ENCODE measurements at places on chromosomes 6 and 20.

- no peak for DNase-seq
These were observed 156.3 kb downstream of the CARMIL1 start for GRCh38 chr6:25435416-25435985.

DNA sequence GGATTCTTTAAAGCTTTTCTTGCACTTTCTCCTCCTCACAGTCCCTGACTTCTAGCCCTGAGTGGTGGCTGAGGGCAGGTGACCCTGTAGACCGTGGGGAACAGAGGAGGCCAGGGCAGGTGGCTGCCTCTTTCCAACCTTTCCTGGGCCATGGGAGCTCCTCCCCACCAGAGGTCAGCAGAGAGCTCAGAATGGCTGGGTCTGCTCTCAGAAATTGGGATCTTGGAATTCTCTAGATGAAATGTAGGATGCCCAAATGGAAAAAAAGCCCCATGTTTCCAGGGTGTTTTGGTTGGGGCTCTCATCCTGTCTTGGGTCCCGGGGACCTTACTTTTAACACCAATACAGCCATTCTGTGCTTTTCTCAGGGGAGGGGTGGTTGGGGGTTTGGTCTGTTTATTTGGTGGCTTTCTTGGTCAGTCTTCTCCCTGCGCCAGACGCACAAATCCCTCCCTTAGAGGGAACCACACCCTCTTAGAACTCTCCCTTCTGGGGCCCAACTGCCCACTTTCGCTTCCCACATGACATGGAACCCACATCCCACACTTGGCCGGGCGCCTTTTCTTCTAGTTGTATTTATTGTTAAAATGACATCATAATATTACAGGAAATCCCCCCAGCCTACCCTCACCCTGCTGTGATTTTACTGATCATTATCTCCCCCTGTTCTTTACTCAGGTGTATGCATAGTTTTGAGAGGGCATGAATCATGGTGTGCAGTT, 17.9 kb downstream of the GNAS start:
- no peak for DNase-seq

GRCh38 chr6:107490566-107491137, 735 bp downstream of the SOBP start:
- DNase-seq = no peak

GRCh38 chr20:43906505-43907034, 8.1 kb upstream of the TOX2 start:
- no peak for DNase-seq

GRCh38 chr6:129662406-129662766, 47.6 kb downstream of the ARHGAP18 start:
- DNase-seq = peak; percentile 20

- no peak for DNase-seq
These were observed 65.3 kb upstream of the VGLL2 start for GRCh38 chr6:117200067-117200466.

DNA sequence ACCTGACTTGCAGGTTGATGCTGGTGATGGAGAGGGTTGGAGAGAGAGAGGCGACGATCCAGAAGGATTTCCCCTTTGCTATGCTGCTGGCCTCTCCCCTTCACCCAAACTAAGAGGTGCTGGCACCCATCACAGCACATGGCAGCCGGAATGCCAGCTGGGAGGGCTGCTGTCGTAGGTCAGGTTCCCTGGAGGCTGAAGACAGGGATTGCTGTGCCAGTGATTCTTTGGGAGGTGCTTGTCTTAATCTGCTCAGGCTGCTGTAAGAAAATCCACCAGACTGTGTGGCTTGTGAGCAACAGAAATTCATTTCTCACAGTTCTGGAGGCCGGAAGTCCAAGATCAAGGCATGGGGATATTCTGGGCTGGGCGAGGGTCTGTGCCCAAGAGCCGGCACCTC, 4.4 kb upstream of the ARFGAP1 start:
- DNase-seq = no peak

- peak; percentile 29 for DNase-seq
These were observed 28.2 kb downstream of the CGA start for GRCh38 chr6:87066449-87067333.

DNA sequence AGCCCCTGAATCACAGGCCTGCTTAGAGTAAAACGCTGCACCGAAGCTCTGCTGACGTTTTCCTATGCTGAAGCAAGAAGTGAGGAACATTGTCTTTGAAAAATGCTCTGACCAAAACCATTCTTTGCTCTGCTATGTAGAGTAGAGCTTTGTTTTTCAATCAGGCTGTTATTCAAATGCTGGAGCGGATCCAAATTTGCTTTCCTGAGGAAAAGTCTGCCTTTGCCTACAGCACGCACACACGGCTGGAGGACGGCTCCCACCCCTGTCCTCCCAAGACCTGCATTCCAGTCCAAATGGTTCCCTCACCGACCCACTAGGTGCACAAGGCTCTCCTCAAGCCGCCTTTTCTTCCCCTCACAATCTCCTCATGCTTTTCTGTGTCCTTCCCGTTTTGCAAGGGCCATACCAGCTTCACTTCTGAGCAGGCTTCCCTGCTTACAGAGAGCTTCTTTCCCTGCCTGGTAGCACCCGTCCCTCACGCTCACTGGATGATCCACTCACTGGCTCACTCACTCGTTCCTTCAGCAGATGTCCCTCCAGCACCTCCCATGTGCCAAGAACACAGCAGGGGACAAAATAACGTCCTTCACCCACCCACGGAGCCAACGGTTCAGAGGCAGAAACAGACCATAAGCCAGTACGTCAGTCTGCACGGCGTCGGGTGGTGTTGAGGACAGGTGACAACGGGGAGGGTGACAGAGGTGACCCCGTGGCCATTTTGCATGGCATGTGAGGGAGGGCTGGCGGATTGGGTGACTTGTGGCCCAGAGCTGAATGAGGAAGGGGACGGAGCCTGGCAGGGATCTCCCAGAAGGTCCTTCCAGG, 137.9 kb upstream of the NEDD9 start:
- DNase-seq = no peak

DNA sequence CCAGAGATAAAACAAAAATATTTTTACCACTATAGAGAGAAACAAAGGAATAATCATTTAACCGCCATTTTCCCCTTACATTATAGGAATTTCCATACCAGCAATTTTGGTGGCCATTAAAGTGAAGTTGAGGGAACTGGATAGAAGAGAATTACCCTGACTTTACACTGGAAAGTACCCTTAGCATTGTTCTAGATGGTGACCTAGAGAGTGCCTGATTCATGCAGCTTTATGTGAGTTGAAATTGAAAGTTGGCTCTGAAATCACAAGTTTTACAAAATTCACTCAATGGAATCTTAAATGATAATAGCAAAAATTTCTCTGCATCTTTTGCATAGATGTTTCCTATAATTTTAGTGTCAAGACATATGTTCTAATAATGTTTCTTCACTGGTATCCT, 55.7 kb upstream of the PREP start:
- no peak for DNase-seq

- DNase-seq = peak; percentile 70
These were observed at the start of gene KCNK5 for GRCh38 chr6:39228992-39229767. TSS of gene KCNK5 (minus strand) at chr6:39229475. CDS start at chr6:39229111, 364 bp downstream.

DNA sequence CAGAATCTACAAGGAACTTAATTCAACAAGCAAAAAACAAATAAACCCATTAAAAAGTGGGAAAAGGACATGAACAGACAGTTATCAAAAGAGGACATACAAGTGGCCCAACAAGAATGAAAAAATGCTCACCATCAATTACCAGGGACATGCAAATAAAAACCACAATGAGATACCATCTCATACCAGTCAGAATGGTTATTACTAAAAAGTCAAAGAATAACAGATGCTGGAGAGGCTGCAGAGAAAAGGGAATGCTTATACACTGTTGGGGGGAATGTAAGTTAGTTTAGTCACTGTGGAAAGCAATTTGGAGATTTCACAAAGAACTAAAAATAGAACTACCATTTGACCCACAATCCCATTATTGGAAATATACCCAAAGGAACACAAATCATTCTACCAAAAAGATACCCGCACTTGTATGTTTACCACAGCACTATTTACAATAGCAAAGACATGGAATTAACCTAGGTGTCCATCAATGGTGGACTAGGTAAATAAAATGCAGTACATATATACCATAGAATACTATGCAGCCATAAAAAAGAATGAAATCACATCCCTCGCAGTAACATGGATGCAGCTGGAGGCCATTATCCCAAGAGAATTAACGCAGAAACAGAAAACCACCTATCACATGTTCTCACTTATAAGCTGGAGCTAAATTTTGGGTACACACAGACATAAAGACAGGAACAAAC, 48.4 kb downstream of the RNGTT start:
- DNase-seq = no peak

- no peak for DNase-seq
These were observed 14.4 kb downstream of the MKKS start for GRCh38 chr20:10419550-10420133.

DNA sequence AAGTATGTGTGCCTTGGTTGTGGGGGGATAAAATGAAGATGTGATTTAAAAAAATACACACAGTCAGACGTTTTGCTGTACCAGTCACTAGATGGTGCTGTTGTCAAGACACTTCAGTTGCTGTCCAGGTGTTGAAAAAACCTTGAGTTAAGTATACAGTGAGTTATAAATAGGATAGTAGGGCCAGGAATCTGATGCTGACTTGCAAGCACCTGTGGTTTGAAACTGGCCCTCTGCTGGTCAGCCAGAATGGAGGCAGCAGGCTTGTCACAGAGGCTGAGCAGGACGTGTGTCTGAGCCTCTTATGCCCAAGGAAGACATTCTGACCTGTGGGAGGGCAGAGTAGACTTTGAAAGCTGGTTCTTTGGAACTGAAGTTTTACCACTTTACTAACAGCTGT, 27.8 kb downstream of the RNF8 start:
- DNase-seq = peak; percentile 22

GRCh38 chr6:2558861-2559801, 191.6 kb downstream of the MYLK4 start:
- no peak for DNase-seq

DNA sequence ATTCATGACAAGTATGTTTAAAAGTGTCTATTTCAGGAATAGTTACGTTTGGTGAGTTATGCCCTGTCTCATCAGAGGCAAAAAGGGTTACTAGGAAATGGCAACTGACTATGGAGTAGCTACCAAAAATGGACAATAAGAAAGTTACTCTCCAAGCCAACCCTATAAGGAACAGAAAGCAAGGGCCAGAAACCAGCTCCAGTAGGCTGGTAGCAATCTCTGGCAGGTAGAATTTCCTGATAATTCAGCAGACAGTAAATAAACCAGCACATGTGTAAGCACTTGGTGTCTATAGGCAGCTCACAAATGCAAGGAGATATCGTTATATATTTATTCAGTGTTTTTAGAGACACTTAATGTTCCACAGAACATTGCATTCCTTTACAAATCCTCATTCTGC, 20.3 kb downstream of the SOX4 start:
- DNase-seq = no peak

- DNase-seq = no peak
These were observed 17.7 kb downstream of the SENP6 start for GRCh38 chr6:75619230-75619899.

DNA sequence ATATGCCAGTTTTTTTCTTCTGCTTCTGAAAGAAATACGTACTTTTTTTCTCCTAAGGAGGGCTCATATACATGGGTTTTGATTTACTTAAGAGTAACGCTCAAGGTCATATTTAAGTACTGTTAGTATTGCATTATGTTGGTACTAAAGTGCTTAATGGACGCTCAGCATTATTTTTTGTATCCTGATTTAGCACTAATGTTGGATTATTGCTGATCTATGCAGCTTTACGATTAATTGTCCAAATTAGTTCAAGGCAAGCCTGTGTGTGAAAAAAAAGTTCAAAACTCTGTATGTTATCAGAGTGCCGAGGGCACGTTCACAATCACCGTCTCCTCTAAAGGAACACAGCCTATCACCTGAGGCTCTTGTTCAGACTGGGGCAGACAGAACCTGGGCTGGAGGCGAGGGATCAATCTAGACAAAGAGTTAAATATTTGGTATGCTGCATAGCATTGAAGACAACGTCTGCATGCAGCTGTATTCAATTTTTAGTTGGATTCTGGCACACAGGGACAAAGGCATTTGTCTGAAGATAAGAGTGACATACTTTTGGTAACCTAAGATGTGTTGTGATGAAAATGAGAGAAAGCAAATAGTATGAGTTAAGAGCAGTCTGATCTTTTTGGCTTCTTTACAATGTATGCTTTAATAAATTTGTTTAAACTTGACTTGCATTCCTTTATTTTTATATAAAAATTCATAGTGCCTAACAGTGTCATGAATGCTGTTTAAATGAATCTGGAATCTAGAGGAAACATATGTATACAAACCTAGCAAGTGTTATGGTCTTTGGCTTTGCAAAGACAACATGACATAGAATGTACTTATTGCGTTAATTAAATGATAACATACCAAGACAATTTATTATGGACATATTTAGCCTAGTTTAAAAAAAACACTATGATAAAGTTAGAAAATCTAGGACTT, 341.2 kb downstream of the SAMD5 start:
- DNase-seq = no peak

- DNase-seq = no peak
These were observed 6.7 kb downstream of the STX11 start for GRCh38 chr6:144156991-144157390.

GRCh38 chr20:24382743-24383142, 86.7 kb upstream of the SYNDIG1 start:
- no peak for DNase-seq

DNA sequence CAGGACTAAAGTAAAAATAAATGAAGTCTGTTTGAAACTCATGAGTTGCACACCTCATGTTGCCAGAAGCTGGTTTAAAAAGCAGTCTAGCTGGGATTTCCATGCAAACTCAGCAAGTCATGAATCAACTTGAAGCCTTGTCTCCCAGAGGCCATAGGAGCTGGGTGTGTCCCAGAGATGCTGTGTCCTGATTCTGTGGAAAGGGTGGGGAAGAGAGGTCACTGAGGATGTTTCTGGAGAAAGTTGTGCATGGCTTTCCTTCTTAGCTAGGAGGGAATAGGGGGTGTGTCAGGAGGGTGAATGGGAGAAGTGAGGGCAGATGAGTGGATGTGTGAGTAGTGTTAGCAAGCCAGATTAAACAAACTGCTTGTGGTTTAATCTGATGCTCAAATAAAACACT, 111.3 kb downstream of the ADAT2 start:
- DNase-seq = no peak

- DNase-seq = no peak
These were observed 3.5 kb downstream of the TENT5A start for GRCh38 chr6:81748994-81749393.

DNA sequence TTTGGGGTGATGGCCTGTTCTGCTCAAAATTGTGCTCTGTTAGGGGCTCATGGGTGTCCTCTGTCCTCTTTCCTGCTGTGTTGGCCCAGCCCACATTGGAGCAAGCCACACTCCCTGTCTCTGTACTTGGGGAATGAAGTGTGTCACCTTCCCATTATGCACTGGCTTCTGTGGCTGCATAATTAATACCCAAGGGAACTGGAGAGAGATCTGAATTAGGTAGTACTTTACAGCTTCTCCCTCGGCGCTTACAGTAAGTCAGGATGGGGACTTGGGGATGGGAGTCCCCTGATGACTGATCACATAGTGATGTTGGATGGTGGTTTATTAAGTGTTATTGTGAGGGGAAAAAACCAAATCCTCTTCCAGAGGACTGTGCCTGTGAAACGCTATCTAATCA, 116.6 kb downstream of the FOXO3 start:
- no peak for DNase-seq
